Umbilical cord (tissue), 2 donors: ENCODE measurements at places on chromosomes 11 and 22. TPM values are rescaled to one million over a fixed set of nuclear protein-coding genes. Genes with fewer than 3 reads are reported as not detected.

- no peak for DNase-seq
Observed at GRCh38 chr22:45603619-45604018, 68.0 kb upstream of the ATXN10 start.

- DNase-seq = no peak
Observed at GRCh38 chr22:25051073-25051472, 98.6 kb downstream of the KIAA1671 start.

GRCh38 chr11:1218788-1219445 lies 3.9 kb upstream of the MUC5B start:
- no peak for DNase-seq

- DNase-seq = no peak
Observed at GRCh38 chr22:26680485-26680884, 23.1 kb downstream of the MIAT start.

DNA sequence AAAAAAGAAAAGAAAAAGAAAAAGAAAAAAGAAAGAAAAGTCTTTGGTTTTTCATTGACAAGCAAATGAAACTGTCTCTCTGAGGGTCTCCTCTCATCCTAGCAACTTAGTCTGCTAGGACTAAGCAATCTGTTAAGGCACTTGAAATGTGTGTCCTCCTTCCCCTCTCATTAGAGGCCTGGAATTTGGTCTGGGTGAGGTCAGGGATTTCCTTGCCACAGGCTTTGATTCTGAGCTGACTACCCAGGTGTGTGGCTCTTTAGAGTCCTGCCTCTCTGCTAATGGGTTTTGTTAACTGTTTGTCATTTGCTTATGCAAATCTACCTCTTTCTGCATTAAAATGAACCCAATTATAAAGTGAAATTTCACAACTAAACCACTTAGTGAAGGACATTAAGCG lies 18.3 kb upstream of the PKNOX2 start:
- DNase-seq = no peak

Gene HEPN1
- total RNA-seq = not detected

DNA sequence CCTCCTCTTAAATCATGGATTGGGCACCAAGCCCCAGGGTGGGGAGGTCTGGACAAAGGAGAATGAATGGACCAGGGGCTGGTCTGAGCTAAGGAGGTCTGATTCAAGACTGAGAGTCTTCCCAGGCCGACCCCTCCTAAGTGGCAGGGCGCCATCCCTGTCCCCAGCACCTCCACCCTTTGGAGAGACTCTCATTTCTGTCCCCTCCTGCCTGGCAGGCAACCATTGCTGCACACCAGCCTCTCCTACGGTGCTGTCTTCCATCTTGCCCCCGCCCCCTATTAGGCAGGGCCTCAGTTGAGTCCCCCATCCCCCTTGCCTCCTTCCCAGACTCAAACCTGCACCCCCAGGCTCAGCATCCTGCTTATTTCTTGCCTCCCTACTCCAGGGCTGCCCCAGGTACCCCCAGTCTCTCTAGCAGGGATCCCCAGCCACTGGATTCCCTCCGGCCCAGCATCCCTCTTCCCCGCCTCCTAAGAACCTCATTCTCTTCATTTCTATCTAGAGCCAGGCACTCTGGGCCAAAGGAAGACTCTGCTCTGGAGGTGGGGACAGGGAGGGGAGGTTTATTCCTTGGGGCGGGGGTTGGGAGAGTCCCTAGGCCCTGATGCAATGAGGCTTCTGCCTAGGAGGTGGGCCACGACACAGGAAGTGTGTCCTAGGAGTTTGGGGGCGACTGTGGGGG lies 1.7 kb upstream of the RCOR2 start:
- DNase-seq = peak; percentile 87

GRCh38 chr11:104028476-104029263 lies 7.8 kb upstream of the DDI1 start:
- no peak for DNase-seq

GRCh38 chr22:23113847-23114720 lies 27.7 kb downstream of the RSPH14 start:
- DNase-seq = no peak

- no peak for DNase-seq
Observed at GRCh38 chr11:117205211-117205818, 6.1 kb downstream of the TAGLN start.

DNA sequence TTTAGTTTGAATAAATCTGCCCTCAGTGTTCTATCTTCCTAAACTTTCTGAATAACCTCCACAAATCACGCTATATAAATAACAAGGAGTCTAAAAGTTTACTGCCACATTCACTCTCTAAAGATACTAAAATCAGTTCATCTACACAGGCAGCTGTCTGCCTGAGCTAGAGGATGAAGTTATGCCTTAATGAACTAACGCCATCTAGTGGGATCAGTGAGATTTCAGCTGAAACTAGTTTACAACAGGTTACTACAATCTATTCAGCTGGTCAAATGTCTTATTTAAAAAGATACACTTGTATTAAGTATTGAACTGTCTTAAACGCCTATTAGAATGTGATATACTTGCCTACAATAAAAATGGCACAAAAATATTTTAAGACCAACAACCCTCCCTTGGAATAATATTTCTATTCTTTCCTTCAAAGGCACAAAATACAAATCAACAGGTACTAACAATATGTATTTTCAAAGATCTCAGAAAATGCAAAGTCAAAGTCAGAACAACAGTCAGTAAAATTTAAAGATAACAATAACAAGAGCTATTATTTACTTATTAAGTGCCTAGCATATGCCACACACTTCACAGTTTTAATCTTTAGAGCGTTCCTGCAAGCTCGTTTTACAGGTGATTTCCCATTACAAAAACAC lies 84.1 kb downstream of the LARGE2 start:
- DNase-seq = peak; percentile 83

DNA sequence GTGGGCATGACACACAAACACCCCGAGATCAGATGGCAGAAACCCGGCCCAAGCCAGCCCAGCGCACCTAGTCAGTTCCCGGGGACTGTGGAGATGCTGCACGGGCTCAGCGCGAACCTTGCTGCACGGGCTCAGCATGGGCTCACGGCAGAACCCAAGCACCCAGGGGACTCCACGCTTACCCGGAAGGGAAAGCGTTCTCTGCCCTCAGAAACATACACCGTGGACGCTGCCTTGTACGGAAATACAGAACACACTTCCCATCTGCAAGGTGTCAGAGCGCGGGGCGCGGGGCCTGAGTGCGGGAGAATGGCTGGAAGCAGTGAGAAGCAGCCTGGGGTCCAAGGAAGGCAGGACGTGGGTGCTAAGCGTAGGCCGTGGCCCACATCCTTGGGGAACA lies 319.9 kb downstream of the NTM start:
- no peak for DNase-seq

Gene PPFIBP2
- 66.2 TPM for total RNA-seq

- peak; percentile 72 for DNase-seq
Observed at GRCh38 chr11:68212421-68213134, 518 bp downstream of the KMT5B start.

Gene OR52E8
- 1.9 TPM for total RNA-seq

DNA sequence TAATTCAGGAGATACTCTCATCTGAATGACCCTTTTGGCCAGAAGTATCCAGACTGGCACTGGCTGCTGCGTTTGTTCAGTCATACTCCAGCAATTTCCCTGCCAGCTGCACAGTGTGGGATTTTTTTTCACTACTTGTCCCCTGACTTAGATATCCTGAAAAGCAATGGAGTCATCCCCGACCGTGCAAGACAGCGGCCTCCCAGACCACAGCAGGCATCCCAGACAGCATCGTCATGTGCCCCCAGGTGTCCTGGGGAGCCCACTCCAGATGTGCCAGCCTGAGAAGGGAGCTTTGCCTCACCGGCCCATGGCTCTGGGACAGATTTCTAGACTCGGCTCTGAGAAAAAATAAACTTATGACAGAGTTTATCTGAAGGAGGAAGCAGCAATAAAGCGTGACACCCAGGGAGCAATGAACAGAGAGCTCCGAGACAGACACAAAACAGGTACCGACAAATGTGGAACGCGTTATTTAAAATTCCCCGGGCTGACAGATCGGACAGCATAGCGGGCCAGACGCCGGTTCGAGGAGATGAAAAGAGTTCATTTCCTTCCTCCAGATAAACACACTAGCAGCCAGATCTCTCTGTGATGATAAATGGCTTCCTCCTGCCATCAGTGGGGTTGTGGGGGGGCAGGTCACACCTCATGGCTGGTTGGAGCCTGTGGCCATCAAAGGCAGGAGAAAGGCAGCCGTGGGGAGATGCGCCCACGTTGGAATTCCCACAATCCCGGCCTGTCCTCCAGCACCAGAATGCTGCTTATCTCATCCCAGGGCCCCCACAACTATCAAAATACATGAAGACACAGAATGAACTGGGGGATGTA lies 106.4 kb upstream of the FGF3 start:
- DNase-seq = no peak

GRCh38 chr11:75700940-75701339 lies 16.7 kb upstream of the MOGAT2 start:
- peak; percentile 55 for DNase-seq

Gene CCDC157
- total RNA-seq = 1.7 TPM

- no peak for DNase-seq
Observed at GRCh38 chr11:106012744-106013143, 9.3 kb downstream of the MSANTD4 start.

GRCh38 chr11:1298695-1299492 lies 10.5 kb downstream of the TOLLIP start:
- DNase-seq = peak; percentile 92

DNA sequence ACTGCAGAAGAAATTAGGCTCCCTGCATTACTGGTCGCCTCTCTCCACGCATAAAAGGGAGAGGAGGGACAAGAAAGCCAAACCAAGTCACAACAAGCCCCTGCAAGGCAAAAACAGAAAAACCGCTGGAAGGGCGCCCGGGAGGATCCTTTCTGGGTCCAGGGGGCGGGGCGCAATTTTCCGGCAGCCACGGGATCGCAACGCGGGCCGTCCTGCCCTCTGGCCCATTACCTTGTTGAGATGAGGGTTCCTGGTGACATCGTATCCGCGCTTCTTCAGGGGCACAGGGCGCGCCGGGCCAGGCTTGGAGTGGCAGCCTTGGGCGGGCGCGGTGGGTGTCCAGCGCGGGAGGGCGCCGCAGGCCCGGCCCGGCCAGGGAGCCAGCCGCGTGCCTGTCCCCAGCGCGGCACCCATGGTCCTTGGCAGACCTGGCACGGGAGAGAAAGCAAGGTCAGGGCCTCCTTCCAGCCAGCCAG lies 847 bp downstream of the ME3 start:
- DNase-seq = peak; percentile 38

Gene POU2AF3
- not detected for total RNA-seq

Gene MS4A3
- 7.2 TPM for total RNA-seq

GRCh38 chr22:37239336-37240239 lies 4.5 kb downstream of the RAC2 start:
- no peak for DNase-seq

GRCh38 chr11:12704049-12704448 lies 29.8 kb downstream of the TEAD1 start:
- no peak for DNase-seq

GRCh38 chr11:32225571-32226285 lies 134.9 kb downstream of the RCN1 start:
- DNase-seq = no peak

Gene ZP1
- total RNA-seq = 0.96 TPM

DNA sequence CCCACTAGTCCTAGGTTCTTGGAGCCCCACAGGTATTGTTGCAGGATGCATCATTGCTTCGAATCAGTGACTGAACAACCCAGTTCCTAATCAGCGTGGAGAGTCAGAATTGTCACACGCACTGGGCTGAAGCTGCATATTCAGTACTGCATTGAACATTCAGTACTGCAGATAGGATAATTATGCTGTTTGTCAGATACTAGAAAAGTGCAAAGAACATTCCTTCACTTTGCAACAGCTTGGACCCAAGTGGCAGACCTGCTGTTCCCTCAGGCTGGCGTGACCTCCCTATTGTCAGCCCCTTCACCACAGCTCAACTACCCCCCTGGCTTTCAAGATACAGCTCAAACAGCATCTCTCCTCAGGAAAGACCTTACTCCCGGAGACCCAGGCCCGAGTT lies 27.6 kb downstream of the NF2 start:
- DNase-seq = no peak

GRCh38 chr22:37491106-37491505 lies 4.9 kb upstream of the MFNG start:
- no peak for DNase-seq

- DNase-seq = no peak
Observed at GRCh38 chr11:120882175-120882574, 141.7 kb upstream of the TBCEL start.

DNA sequence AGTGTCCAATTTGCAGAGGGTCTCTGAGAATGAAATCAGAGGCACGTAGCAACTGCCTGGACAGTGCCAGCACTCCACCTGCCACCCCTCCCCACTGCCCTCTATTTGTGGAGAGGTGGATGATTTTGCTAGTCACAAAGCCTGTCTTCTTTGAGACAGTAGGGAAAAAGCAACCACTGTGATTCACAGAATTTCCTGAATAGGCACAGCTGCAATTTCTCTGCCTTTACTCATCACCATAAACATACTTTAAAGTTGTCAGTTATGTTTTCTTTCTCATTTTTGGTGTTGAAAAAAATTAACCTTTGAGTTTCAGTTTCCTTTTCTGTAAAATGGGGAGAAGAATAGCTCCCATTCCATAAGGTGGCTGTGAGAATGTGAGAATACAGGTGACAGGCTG lies 134.3 kb downstream of the TEAD1 start:
- DNase-seq = no peak
